ENCODE measurements at places on chromosomes 4 and X.

DNA sequence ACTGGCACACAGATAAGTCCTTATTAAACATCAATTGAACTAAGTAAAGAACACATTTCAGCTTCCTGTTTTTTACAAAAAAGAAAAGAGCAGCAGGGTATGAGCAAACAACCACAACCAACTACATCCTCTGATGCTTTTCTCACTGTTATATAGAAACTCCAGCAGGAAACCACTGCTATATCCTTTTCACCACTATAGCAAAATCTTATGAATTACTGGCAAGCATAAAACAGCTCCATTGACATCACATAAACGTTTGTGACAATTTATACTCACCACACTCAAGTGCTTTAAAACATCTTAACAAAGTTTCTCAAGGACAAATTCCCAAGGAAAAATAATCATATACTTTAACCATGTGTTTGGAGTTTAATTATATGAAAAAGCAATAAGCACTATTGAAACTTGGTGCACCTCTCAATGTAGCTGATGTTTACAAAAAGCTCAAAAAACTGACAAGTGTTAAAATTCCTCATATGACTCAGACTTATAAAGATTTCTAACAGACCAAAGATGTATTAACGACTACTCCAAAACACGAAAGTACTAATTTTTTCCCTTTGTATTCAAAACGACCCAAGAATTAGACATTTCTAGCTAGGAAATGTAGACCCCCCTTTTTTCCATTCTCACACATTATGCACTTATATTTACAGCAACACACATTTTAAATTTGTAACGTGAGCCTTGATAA lies 12.9 kb downstream of the GPRIN3 start:
- DNase-seq: no peak

- DNase-seq: no peak
Measured at GRCh38 chrX:16347968-16348670, 180.8 kb downstream of the MAGEB17 start.

DNA sequence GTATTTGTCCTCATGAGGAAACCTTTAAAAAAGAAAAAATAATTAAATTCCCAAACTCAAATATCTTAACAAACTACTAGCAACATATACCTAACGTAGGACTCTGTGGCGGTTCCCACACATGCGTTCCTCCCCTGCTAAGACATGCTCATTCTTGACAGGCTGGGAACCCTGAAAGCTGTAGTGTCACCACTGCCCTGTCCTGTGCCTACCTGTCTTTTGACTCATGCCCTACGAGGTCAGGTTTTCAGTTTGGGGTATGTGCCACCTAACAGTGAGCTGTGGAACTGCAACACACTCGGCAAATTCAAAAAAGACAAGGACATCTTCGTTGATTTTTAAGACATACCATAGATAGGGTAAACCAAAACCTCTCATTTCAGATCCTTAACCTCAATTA lies 17.8 kb downstream of the IDS start:
- peak; percentile 22 for DNase-seq

DNA sequence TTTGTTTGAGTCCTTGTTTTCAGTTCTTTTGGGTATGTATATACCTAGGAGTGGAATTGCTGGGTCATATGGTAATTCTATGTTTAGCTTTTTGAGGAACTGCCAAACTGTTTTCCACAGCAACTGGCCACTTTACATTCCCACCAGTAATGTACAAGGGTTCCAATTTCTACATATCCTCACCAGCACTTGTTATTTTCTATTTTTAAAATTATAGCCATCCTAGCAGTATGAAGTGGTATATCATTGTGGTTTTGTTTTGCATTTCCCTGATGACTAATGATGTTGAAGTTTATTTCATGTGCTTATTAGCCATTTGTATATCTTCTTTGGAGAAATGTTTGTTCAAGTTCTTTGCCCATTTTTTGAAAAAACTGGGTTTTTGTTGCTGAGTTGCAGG lies 39.6 kb downstream of the TMEM164 start:
- no peak for DNase-seq

DNA sequence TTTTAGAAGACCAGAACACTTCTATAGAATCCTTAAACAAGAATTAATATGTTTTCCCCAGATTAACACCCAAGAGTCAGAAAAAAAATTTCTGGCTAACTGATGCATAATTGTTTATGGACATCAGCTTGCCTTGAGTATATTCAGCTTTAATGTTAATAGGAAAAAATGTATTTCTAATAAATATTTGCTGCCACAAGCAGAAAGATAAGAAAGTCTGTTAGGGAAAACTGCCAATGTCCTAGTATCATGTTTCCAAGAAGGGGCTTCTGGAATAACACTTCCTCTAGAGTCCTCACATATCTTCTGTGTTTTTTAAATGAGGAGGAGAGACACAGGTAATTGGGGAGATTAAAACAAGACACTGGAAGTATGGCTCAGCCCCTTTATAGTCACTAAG lies 202.1 kb upstream of the TET2 start:
- DNase-seq: no peak

GRCh38 chr4:122584519-122584918 lies 36.3 kb downstream of the IL21 start:
- DNase-seq: no peak

DNA sequence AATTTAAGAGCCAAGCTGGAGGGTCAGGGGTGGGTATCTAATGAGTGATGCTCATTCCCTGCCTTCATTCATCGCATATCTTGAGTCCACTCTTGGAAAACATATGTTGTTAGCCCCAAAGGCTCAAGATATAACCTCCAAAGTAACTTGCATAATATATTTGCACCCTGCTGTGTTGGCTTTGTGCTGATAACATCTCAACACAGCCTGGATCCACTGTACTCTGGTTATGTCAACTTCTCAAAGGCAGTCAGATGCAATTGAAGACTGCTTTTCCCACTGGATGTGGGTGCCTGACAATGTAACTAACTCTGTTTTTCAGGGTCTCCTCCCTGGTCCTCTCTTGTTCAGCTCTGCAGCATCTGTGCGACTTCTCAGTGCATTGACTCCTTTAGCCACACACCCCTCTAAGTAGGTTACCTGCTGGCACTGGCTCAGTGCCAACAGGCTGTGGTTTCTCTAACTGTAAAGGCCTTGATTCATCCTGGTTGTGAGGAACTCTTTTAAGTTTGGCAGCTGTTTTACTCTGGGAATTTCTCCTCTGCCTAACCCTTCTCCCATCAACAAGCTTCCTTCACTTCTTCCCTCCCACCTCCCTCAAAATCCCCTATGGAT lies 28.1 kb downstream of the SLC16A2 start:
- DNase-seq: no peak

DNA sequence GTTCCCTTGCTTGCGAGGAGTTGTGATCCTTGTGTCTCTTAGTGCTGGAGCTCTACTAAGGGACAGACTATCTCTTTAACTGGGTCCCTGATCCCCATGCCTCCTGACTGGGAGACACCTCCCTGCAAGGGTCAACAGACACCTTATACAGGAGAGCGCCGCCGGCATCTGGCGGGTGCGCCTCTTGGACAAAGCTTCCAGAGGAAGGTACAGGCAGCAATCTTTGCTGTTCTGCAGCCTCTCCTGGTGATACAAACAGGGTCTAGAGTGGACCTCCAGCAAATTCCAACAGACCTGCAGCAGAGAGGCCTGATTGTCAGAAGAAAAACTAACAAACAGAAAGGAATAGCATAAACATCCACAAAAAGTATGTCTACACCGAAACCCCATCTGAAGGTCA lies 115.6 kb upstream of the ITM2A start:
- DNase-seq: no peak

GRCh38 chr4:187309456-187309855 lies 585.8 kb upstream of the FAT1 start:
- DNase-seq: no peak

DNA sequence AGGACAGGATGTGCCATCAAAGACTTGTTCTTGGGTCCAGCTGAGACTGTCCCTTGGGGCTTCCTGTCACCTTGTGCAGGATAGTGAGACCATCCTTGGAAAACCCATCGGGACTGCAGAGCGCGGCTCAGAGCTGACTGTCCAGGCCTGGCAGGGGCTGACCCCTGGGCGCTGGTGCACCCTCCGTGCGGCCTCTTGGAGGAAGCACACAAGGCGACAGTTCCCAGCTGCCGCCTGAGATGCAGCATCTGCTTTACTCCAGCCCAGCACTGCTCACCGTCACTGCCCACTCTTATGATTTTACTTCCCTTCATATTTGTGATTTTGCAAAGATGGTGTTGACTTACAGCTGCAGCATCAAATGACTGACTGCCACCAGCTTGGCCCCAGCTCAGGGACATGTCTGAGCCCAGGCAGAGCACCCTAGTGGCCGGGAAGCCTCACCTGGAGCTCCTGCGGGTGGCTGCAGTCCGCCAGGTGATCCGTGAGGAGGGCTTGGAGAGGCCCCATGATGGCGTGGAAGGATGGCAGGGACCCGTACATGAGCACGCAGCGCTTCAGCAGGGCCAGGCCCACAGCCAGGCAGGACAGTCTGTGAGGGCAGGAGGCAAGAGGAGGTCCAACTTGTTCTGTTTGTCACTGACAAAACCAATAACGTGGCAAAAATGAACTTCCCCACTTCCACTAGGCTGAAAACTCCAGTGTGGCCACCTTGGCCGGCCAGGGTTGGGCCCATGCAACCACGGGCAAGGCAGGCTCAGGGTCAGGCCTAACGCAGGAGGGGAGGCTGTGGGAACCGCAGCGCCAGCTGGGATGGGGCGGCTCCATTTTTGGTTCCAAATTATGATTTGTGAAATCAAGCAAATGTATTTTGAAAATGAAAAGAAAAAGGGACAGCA lies 21.8 kb downstream of the NOP14 start:
- no peak for DNase-seq

- no peak for DNase-seq
Measured at GRCh38 chr4:17189401-17189720, 290.9 kb upstream of the LDB2 start.

DNA sequence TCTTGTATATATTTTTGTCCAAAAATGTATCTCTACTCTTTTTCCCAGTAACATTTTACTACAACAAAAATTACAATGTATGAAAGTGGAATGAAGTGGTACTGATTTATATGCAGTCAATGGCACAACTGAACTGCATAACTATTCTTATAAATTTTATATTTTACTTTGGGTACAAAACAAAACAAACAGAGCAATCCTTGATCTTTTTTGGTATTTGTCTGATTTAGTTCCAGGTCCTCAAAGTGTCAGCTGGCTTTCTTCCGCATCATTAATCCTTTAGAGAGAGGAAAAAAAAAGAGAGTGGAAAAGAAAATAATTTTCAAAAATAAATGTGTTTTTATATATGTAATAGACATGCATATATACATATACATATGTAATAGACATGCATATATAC lies 252.4 kb upstream of the SLIT2 start:
- no peak for DNase-seq

DNA sequence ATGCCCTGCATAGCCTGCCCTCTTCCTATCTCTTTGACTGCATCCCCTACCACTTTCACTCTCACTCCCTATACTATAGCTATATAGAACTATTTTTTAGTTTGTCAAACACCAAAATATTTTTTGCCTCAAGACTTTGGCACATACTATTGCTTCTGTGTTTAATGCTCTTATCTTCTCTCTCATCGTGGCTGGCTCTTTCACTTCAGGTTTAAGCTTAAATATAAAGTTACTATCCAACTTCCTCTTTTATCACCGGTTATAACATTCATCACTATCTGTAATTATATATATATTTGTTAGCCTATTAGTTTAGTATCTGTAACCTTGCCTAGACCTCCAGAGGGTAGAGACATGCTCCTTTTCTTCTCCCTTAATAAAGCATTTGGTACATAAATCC lies 11.5 kb upstream of the HMGB2 start:
- DNase-seq: no peak

- DNase-seq: no peak
Measured at GRCh38 chr4:44256414-44256813, 192.2 kb downstream of the KCTD8 start.

All from CD8-positive, alpha-beta T cell (primary cell).